ENCODE measurements at places on chromosomes 6 and 20.
A peak's percentile ranks its signal among the peaks of the same experiment; 100 is the strongest.

DNA sequence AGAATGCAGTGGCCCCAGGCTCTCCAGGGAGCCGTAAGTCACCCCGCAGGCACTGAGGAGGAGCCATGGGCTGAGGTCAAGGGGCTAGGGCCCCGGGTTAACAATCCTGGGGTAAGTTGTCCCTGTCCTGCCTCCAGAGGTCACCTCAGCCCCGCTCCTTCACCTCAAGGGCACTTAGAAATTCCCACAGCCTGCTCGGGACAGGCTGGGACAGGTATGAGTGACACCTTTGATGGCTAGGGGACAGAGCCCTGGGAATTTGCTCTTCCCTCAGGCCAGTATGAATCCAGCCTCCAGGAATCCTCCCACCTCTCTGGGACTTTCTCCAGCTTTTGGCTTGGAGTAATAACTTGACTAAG is 3.5 kb upstream of the GRM4 start:
- DNase-seq = no peak

GRCh38 chr20:57742507-57743181 is 32.8 kb upstream of the PMEPA1 start:
- no peak for DNase-seq

GRCh38 chr20:2302384-2303060 is 6.7 kb downstream of the TGM3 start:
- no peak for DNase-seq

GRCh38 chr6:80163754-80164187 is 57.3 kb downstream of the BCKDHB start:
- peak; percentile 3 for DNase-seq

DNA sequence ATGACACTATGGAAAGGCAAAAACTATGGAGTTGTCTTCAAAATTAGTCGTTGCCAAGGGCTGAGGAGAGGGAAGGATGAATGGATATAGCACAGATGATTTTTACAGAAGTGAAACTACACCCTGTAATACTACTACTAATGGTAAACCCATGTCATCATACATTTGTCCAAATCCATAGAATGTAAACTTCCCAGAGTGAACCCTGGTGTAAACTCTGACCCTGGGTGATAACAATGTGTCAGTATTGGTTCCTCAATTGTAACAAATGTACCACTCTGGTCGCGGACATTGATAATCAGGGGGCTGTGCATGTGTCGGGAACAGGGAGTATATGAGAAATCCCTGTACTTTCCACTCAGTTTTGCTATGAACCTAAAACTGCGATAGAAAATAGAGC is 72.2 kb downstream of the CNBD2 start:
- no peak for DNase-seq

- no peak for DNase-seq
Measured at GRCh38 chr6:33053230-33053629, 20.2 kb downstream of the HLA-DPA1 start.

GRCh38 chr6:47471911-47472310 is 5.7 kb upstream of the CD2AP start:
- no peak for DNase-seq

- DNase-seq = no peak
Measured at GRCh38 chr6:87820343-87820984, 118.4 kb upstream of the AKIRIN2 start.

DNA sequence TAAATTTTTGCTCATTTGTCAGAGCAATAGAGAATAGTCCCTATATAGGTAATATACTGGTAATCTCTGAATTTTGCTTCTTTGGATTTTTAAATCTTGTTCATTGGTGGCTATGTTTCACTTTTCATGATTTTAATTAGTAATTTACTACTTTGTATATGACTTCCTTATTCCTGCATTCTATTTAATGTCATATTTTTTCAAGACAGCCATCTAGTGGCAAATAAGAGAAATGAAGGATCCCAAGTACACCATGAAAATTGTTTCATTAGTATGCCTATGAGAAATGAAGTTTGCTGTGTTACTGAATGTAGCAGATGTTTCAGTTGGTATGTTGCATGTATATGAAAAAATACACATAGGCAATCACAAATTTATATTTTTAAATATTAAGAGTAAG is 82.4 kb downstream of the ZNF292 start:
- no peak for DNase-seq

GRCh38 chr6:15405129-15406068 is 159.5 kb downstream of the JARID2 start:
- no peak for DNase-seq

- DNase-seq = no peak
Measured at GRCh38 chr6:115617031-115617430, 443.7 kb downstream of the FRK start.

DNA sequence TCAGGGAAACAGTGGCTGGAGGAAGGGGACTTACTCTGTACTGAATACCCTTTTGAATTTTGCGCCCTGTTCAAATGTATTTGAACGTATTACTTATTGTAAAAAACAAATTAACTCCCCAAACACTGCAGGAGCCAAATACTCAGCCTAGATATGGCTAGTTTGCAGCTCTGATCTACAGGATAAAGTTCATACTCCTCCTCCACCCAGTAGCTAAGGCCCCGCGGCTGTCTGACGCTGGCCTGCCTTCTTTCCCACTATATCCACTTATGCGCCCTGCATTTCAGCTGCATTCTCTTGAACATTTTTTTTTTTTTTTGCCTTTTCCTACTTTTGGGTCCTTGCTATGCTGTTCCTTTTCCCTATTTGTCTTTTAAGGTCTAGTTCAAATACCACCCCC is 6.5 kb downstream of the GSS start:
- no peak for DNase-seq

DNA sequence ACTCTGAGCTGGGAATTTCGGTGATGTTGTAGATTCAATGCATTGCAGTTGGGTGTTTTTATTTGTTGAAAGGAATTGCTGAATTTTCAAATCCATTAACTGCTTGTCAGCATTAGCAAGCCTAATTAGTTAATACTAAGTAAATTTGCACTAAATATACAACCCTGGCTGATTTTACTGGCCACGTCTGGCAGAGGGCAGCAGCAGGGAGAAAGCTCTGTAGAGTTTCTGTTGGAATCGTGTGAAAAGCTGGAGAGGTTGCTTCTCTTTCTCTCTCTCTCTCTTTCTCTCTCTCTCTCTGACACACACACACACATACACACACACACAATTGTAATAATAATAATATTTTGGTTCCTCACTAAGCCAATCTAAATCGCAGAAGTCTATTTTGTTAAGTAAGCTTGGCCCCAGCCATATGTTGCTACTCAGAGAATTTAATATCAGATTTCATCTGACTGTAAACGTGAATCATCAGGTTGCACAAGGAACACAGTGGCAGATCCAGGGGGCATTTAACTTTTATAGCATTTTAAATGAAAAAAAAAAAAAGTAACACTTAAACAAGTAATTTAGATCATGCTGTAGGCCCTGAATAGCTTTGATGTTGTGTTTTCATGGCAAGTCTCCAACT is 289.5 kb downstream of the ESR1 start:
- no peak for DNase-seq

DNA sequence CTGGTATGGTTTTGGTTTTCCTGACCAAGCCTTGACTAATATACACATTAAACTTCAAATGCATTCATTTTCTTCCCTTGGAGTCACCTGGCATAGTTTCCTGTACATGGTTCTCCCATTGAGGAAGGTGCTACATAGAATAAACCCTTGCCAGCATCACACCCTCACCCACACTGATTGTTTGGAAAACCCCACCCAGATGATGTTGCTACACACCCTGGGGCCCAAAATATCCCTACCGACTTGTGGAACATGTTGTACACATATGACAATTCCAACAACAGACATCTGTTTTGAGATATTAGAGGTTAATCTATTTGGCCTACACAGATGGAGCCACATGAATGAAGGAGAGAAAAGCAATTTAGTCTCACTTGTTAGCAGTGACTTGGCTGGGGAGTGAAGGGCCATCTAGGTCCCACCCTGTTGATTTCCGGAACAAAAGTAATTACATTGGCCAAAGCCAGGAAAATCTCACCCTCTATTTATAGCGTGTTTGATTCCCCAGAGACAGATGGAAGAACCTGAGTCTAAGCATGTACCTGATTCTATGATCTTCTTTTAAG is 606.0 kb upstream of the BTBD3 start:
- DNase-seq = no peak
